ENCODE measurements at places on chromosomes 16 and 17.
A peak's percentile ranks its signal among the peaks of the same experiment; 100 is the strongest.

DNA sequence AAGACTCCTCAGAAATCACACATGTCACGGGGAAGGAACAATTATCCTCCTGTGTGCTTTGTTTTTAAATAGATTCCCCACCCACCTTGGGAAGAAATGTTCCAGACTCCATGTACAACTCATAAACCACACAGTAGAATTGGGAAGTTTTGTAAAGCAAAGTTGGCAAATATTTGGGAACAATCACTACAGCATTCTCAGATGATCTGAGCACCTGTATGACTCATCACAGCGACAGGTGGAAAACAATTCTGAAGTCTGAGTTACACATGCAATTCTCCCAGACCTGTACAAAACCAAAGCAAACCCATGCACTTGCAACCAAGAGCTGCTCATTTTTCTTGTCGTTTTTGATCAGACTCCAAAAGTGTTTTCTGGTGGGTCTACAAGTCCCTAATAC lies 14.4 kb upstream of the MYLK3 start:
- no peak for DNase-seq

GRCh38 chr17:1491443-1492248 lies 840 bp downstream of the MYO1C start:
- peak; percentile 26 for DNase-seq

DNA sequence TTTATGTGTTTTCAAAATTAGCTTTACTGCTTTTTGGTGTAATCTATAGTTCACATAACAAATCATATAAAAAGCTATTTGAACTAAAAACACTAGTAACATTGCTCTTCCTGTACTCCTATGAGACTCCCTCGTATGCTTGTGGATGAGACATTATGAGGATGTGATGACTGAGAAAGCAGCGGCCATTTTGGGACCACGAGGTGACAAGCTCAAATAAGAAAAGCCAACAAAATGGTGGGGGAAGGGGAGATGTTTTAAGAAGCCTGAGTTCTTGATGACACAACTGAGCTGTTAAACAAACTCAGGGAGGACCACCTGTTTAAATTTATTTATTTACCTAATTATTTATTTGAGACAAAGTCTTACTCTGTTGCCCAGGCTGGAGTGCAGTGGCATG lies 4.5 kb downstream of the CCL18 start:
- DNase-seq, result no peak

GRCh38 chr16:86002178-86002900 lies 103.4 kb downstream of the IRF8 start:
- no peak for DNase-seq

GRCh38 chr17:62744259-62744658 lies 63.9 kb downstream of the MARCHF10 start:
- no peak for DNase-seq

- no peak for DNase-seq
Measured at GRCh38 chr16:50522324-50522723, 25.9 kb upstream of the NKD1 start.

DNA sequence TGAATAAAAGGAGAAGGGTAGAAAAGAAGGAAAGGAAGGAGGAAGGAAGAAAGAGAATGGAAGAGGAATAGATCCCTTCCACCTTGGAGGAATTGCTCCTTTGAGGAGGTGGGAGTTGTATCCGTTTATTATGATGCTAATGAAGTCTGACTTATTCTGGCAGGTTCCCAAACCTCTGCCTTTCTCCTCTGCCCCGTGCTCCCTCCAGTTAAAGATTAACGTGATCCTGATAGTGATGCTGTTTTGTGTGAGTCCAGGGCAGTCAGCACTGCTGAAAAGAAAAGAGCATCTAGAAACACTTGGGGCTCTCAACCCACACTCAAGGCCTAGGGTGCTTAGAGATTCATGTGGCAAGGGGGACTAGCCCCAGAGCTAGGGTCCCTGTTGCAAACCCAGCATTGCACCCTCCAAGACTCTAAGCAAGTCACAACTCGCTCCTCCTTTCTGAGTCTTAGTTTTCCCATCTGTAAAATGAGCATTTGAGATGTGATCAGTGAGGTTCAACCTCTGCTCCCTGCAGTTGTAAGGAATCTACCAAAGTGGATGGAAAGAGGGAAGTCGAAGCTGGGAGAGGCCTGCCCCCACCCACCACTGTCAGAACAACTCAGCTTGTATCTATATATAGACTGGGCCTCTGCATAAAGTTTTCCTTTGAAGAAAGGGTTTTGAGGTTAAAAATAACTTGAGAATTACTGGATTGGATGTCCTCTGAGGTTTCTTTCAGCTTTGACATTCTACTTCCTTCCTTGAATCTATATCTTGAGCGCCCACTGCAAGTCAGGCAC lies 46.9 kb upstream of the TMEM132E start:
- no peak for DNase-seq

GRCh38 chr17:45410144-45411091 lies 22.3 kb downstream of the ARHGAP27 start:
- DNase-seq, result peak; percentile 50

- DNase-seq, result no peak
Measured at GRCh38 chr17:80025796-80026195, 9.9 kb downstream of the TBC1D16 start.

DNA sequence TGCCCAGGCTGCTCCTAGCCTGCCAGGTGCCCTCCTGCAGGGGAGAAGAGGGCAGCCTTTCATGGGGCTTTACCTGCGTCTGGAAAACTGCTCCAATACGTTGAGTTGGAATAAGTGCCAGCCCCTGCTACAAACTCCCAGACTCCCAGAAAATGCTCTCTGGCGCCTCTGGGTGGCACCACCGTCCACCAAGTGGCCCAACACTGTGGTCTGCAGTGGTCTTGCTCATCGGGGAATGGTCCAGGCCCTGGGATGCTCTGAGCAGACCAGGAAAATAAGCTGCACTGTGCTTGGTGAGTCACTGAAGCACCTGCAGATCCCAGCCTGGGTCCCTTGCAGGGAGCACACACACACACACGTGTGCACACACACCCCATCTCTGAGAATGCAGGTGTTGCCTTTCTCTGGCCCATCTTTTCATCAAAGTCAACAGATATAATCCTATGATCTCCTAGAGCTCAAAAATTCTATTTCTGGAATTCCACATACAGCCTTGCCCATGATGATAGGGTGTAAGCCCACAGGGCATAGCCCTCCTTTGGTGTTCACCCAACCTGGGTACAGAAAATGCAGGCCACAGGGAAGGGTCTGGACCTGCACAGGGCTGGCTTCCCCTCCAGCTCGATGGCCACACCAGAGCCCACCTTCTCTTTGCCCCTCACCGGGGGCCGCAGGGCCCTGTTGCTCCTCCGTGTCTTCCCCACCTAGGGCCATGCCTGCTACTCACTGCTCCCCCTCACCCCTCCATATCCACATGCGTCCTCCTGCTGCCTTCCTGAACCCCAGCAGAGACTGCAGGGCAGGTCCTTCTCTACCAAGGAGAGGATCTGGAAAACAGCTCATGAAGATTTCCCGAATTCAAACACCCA lies 20.5 kb downstream of the CDIP1 start:
- DNase-seq, result no peak

DNA sequence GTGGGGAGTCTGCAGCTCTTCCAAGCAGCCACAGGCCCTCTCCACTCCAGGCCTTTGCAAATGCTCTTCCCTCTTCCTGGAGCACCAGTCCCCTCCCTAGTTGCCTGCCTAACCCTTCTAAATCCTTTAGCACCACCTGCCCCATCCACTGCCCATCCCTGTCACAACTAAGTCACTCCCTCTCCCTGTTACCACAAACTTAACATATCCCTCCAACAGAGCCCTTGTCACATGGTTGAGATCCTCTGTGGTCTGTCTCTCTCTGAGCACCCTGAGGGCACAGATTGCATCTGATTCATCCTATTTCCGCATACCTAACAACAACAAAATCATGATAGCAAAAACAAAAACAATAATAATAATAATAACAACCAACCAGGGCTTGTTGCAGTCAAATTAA lies 11.0 kb upstream of the BEAN1 start:
- no peak for DNase-seq

DNA sequence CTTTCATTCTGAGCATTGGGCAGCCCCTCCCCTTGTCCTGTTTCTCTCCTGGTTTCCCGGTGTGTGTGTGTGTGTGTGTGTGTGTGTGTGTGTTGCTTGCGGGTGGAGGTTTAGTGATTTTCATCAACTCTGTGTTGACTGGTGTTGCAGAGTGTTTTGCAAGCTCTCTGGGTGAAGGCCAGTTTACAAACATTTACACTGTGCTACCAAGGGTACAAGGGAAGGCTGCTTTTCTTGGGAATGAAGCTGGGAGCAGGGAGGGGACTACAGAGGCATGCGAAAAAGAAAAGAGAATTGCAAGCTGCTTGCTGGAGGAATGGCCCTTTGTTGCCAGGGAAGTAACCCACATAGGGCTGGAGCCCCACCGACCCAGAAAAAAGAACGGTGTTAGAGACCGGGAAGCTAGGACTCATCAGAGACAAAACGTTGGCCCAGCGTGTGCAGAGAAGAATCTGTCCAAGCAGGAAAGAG lies 29.6 kb downstream of the HS3ST3B1 start:
- no peak for DNase-seq

DNA sequence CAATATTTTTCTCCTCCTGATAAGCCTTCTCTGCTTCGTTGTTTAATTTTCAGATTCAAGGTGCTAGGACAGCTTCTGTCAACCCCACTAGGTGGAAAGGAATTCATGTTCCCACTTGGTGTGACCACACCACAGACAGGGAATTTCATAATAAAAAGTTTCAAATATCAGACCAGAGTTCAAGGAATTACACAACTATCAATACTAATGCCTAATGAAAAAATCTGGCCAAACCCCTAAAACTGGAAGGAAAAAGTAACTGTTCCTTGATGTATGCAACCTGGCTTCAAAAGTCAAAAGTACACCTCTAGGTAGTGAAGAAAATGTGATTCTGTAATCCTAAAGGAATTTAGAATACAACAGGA lies 87.8 kb upstream of the CORO6 start:
- no peak for DNase-seq

DNA sequence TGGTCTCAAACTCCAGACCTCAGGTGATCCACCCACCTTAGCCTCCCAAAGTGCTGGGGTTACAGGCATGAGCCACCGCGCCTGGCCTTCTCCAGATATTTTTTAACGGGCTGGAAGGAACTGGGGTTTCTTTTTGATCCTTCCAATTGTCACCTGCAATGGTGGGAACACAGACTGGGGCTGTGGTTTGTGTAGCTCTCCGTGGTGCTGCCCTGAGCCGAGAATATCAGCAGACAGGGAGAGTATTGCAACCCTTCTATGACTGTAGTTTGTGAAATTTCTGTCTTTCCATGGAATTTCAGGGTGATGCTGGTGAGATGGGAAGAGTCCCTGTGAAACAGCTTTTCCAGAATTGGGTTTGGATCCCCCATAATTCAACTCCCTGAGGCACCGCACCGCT lies 263.5 kb downstream of the ENGASE start:
- DNase-seq, result no peak

DNA sequence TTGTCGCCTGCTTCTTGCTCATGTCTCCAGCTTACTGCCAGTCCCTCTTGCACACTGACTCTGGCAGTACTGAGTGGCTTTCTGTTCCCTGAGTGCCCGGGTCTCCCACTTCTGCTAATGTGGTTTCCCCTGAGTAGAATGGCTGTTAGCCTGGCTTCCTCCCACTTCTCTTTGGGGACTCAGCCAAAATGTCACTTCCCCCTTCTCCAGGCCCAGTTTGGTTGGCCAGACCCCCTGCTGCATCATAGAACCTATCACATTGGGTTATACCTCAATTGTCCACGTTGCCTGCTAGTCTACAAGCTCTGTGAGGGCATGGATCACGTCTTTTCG lies 304.4 kb downstream of the HS3ST3B1 start:
- DNase-seq, result no peak

GRCh38 chr17:50682938-50683337 lies 24.8 kb downstream of the ANKRD40 start:
- no peak for DNase-seq

DNA sequence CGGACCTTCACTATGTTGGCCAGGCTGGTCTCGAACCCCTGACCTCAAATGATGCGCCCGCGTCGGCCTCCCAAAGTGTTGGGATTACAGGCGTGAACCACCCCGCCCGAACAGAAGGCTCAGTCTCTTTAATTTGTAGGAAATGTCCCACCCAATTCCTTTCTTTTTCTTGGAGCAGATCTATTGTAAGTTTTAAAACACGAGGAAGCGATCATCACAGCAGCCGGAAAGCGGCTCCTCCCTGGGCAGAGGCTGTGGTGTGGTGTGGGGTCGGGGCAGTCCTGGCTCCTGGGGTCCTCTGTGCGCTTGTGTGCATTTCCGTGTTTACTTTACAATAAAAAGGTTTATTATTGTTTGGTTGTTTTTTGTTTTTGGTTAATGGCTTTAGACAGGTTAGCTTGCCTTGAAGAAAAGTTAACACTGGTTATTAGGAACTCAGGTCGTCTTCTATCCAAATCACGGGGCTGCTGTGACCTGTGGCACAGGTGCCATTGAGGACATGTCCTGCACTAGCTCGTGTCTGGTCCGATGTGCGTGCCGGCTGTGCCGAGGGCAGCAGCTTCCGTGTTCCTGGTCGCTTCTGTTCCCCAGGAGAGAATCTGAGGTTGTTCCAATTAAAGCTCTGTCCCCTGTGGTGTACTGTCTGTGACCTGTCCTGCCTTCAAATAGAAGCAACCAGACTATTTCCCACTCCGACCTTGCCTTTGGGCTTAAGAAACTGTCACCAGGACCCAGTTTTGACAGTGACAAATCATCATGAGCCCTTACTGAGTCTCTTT lies 83.1 kb downstream of the SEC14L1 start:
- DNase-seq, result no peak

- DNase-seq, result no peak
Measured at GRCh38 chr17:80312621-80313135, 52.0 kb downstream of the RNF213 start.

- DNase-seq, result peak; percentile 36
Measured at GRCh38 chr16:28321700-28322411, 29.5 kb downstream of the SBK1 start.

DNA sequence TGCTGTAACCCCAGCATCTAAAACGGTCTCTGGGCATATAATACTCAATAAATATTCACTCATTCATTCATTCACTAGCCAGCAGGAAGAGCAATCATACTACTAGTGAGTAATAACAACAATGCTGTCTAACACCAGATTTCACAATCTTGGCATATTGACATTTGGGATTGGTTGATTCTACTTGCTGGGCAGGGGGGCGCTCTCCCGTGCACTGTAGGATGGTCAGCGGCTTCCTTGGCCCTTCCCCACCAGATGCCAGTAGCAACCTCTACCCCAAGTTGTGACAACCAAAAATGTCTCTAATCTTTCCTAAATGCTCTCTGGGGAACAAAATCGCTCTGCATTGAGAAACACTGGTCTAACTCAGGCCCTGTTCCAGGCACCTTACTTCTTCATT lies 20.7 kb downstream of the WFDC1 start:
- no peak for DNase-seq

DNA sequence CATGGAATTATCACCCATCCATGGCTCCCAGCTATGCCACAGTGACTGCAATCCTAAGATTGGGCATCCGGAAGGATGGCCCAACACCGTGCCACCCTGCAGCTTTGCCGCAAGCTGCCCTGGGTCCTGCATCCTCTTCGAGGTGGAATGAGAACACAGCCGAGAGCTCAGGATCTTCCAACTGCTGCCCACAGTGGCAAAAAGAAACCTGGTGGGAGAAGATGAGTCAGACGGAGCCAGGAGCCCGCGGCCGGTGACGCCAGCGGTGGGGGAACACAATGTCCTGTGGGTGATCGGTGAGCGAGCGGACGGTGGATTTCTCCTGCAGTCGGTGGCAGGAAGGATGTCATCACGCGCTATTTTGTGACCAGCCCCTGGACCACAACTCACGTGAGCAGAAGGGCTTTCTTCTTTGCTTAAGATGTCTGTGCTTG lies 20.1 kb downstream of the CD7 start:
- peak; percentile 84 for DNase-seq

All from activated CD4-positive, alpha-beta T cell treated with anti-CD3 and anti-CD28 coated beads, Interleukin-2, amount 50 U/mL, for 1 hour (primary cell).